ENCODE measurements at places on chromosomes 5 and 9.

GRCh38 chr5:112779531-112779930 is 41.8 kb downstream of the APC start:
- DNase-seq: no peak

DNA sequence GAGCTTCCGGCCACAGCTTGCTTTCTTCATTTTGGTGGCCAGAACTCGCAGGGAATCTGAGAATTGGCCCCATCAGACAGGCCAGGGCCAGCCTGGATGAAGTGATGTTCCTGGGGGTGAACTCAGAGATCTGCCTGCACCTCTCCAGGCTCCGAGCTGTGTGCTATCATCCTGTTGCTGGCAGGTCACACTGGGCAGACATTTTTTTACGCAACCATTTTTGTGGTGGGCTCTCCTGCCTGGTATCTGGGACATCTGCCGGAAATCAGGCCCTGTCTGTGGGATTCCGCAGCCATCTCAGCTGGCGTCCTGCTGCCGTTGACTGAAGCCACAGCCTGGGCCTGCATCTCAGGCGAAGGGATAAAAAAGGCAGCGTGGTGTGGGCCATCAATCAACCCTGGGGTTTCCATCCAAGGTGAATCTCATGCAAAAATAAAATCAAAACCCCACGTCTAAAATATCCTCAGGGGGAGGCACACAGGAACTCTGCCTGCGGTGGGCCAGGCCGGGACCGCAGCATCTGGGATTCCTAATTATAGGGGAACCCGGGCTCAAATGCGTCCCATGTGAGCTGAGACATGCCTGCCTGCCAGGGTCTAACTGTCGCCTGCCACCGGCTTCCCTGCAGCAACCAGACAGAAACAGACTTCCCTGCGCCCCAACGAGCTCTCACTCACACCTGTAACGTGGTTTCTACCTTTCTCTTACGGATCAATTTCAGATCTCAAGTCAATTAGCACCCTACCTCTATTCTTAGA is 174.3 kb downstream of the SYK start:
- DNase-seq: no peak

DNA sequence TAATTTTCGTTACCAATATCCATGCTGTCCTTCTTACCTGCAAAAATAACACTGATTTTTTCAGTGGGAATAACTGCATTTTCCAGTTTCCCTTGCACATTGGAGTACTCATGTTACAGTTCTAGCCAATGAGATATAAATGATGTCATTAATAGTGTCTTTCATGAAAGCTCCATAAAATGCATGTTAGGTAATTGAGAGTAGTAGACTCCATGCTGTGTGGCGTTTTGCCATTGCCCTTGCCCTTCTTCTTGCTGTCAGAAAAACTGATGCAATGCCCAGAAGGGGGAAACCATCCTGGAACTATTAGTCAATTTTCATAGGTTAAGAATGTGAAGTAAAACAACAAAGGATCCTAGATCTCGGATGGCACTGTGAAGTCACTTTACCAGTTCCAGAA is 1765.3 kb downstream of the EFNA5 start:
- DNase-seq: no peak

DNA sequence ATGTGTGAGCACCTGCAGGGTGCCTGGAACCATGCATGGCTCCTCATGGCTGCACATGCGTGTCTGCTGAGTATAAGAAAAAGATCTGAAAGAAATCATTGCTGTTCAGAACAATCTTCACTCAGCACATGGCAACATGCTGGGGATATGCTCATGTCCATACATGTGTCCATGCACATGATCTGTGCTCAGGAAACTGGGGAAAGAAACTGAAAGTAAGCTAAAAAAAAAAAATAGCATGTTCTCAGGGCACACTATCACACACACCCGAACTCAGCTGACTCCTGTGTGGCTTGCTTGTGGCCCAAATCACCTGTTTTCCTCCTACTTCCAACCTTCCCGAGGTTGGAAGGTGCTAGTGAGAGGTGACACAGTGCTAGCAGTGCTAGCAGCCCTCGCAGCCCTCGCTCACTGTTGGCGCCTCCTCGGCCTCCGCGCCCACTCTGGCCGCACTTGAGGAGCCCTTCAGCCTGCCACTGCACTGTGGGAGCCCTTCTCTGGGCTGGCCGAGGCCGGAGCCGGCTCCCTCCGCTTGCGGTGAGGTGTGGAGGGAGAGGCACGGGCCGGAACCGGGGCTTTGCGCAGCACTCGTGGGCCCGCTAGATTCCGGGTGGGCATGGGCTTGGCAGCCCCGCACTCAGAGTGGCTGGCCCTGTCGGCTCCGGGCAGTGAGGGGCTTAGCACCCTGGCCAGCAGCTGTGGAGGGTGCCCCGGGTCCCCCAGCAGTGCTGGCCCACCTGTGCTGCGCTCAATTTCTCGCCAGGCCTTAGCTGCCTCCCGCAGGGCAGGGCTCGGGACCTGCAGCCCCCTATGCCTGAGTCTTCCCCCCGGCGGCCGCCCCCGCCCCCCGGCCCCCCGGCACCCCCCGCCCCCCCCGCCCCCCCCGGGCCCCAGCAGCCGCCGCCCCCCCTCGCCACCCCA is 76.0 kb downstream of the GADD45G start:
- no peak for DNase-seq

DNA sequence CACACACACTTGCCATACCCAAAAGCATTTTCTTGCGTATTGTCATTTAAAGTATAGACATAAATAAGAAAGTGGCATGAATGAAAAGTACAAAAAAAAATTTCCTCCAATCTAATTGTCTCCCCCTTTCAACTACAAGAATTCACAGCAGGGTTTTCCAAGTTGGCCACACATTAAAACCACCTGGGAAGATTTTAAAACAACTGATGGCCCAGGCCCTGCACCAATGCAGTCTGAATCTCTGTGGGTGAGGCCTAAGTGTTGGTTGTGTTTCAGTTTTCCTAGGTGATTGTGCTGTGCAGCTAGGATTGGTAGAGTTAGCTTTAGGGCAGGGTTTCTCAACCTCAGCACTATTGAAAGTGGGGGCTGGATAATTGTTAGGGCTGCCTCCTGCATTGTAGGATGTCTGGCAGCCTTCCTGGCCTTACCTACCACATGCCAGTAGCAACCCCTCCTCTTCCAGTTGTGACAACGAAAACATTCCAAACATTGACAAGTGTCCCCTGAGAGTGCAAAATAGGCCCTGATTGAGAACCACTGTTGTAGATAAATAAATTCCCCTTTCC is 337.1 kb downstream of the KIAA0825 start:
- DNase-seq: no peak

DNA sequence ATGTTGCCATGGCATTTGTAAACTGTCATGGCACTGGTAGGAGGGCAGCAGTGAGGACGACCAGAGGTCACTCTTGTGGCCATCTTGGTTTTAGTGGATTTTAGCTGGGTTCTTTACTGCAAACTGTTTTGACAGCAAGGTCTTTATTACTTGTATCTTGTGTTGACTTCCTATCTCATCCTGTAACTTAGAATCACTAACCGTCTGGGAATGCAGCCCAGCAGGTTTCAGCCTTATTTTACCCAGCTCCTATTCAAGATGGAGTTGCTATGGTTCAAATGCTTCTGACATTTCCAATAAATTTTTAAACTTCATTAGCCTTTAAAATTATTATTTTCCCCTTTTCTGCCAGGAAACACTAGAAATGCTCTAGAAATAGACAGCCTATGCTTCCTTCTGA is 839.1 kb downstream of the NR2F1-AS1 start:
- DNase-seq: no peak

DNA sequence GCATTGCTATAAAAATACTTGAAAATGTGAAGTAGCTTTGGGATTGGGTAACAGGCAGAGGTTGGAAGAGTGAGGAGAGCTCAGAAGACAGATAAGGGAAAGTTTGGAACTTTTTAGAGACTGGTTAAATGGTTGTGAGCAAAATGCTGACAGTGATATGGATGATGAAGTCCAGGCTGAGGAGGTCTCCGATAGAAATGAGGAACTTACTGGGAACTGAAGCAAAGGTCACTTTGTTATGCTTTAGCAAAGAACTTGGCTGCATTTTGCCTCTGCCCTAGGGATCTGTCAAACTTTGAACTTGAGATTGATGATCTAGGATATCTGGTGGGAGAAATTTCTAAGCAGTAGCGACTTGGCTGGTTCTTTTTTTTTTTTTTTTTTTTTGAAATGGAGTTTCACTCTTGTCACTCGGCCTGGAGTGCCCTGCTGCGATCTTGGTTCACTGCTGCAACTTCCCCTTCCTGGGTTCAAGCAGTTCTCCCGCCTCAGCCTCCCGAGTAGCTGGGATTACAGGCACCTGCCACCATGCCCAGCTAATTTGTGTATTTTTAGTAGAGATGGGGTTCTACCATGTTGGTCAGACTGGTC is 998.9 kb downstream of the TLE1 start:
- DNase-seq: no peak

- DNase-seq: no peak
Observed at GRCh38 chr9:136460772-136461325, 21.2 kb upstream of the INPP5E start.

GRCh38 chr5:55524816-55525215 is 9.9 kb downstream of the PLPP1 start:
- DNase-seq: no peak

DNA sequence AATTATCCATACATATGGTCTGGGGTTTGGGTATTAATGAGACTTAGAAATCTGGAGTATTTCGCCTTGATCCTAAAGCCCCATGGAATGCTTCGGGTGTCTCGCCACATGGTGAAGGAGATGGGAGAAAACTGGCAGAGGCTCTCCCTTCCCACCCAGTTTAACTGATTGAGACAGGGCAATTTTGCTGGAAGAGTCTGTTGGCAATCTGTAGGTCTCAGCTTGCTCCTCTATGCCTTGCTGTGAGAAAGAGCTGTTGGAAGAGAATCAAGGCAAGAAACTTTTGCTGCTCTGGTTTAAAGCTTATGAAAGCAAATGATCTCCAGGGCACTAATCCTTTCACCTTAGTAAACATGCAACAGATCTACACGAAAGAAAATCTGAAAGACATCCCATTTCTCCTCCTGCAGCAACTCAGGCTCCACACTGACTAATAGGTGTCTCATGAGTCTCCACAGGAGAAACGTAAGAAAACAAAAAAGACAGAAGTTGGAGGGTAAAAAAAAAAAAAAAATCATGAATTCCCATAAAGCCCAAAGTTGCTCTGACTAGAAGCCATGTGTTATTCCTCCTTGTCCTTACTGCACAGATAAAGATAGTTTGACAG is 369.9 kb downstream of the EFNA5 start:
- no peak for DNase-seq

GRCh38 chr9:28365020-28365640 is 791.8 kb upstream of the C9orf72 start:
- DNase-seq: no peak

GRCh38 chr5:150544611-150545219 is 36.8 kb downstream of the NDST1 start:
- no peak for DNase-seq

DNA sequence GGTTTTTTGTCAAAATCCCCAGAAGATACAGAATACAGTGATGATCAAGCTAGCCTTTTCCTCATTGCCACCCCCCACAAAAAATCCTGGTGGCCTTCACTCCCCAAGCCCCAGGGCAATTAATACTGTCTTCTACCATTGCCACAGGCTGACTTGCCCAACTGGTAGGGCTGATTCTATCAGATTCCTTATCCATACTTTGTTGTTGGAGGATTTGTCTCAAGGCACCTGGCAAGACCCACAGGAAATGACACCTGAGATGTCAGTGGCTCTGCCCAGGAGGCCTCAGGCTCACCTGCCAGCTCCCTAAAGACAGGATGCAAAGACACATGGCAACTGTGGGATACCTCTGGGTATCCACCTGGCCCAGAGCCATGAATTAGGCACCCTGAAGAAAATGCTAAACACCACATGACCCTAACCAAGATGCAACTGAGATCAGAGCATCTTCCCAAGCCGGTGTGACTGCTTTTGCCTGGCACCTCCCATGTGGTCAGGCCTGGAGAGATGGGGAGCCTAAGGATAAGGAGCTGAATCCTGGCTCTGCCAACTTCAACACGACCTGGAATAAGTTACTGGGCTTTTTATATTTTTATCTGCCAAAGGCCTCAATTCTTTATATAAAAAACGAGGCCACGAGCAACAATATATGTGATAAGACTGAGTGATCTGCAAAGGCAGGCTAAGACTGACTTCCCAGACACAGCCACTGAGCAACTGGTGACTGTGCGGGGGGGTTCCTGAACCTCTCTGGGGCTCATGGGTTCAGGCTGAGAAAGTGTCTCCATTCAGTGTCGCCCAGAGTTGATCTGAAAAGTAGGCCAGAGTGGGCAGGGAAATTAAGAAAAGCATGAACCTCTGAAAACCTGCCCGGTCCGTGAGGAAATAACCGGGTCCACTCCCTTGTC is 944 bp downstream of the ATOX1 start:
- DNase-seq: no peak

DNA sequence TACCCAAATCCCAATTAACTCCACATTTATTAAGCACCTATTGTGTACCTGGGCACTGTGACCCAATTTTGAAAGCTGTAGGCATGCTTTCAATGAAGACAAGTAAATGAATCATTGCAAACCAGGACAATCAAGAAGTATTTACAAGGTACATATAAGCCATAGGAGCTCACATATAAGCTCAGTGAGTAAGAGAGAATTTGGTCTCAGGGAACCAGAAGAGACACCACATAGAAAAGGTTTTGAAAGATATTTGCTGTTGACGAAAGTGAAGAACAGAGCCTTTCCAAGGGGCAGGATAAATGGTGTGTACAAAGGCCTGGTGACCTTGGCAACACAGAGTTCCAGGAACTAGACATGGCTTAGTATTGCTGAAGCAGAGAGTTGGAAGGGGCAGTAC is 187.6 kb downstream of the CD180 start:
- DNase-seq: no peak

DNA sequence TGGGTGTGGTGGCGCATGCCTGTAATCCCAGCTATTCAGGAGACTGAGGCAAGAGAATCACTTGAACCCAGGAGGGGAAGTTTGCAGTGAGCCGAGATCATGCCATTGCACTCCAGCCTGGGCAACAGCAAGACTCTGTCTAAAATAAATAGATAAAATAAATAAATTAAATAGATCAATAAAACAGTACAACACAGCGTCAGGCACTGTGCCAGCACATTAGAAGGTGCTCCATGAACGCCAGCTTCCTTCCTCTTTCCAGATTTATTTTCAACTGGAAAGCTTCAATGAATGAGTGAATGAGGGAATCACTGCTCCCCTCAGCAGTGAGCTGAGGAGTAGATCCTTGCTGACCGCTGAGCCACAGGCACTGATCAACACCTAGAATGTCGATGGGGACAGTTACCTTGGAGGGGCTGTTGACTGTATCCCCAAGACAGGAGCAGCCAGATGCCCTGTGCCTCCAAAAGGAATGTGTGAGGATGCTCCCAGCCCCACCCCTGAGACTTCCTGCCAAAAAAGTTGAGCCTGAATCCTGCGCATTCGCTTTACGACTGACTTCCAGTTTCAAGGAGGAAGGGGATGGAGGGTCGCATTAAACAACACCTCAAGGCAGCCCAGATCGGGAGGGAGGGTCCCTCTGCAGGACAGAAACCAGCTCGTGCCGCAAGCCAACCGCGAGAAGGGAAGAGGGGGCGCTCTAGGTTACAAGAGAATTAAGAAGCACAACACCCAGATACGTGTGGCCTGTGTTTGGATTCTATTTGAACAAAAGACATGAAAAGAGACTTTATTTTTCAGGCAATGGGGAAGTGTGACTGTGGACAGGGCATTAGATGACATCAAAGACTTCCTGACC is 54.0 kb upstream of the CNOT6 start:
- DNase-seq: no peak

- DNase-seq: no peak
Observed at GRCh38 chr9:69178583-69179011, 4.5 kb downstream of the TJP2 start.

GRCh38 chr5:72160959-72161358 is 53.7 kb downstream of the MAP1B start:
- no peak for DNase-seq
